ENCODE measurements at places on chromosomes 4 and X. TPM values are rescaled to one million over a fixed set of nuclear protein-coding genes. Genes with fewer than 3 reads are reported as not detected.

- no peak for DNase-seq
Observed at GRCh38 chr4:110675426-110675825, 52.5 kb upstream of the PITX2 start.

GRCh38 chr4:115834441-115834840, 721.0 kb upstream of the NDST4 start:
- DNase-seq: no peak

- no peak for DNase-seq
Observed at GRCh38 chr4:7581477-7581876, 146.7 kb upstream of the PSAPL1 start.

DNA sequence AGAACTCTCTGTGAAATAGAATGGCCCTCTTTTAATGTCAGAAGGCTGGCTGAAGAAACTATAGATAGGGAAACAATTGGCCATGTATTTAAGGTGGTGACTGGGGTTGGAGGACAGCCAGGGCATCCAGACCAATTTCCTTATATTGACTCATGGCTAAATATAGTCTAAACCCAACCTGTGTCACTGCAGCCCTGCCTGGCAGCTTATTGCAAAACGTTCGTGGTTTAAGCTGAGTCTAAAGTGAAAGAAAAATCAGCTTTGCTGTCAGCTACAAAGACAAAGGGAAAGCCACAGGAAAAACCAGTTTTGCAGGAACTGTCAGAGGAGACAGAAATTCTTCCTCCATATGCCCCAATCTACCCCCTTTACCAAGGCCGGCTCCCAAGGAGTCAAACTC, 902.8 kb upstream of the NDST4 start:
- DNase-seq: no peak

DNA sequence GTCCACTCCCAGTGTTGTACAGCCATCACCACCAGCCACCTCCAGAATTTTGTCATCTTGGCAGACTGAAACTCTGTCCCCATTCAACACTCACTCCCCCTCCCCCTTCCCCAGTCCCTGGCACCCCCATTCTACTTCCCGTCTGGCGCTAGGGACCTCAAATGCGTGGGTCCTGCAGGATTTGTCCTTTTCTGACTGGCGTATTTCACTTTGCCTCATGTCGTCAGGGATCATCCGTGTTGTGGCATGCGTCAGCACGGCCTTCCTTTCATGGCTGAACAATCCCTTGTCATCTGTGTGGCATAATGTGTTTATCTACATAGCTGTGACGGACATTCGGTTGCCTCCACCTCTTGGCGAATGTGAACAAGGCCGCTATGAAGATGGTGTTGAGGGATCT, 5.5 kb downstream of the TADA2B start:
- DNase-seq: no peak

- DNase-seq: no peak
Observed at GRCh38 chr4:73897380-73898136, 28.4 kb downstream of the CXCL1 start.

DNA sequence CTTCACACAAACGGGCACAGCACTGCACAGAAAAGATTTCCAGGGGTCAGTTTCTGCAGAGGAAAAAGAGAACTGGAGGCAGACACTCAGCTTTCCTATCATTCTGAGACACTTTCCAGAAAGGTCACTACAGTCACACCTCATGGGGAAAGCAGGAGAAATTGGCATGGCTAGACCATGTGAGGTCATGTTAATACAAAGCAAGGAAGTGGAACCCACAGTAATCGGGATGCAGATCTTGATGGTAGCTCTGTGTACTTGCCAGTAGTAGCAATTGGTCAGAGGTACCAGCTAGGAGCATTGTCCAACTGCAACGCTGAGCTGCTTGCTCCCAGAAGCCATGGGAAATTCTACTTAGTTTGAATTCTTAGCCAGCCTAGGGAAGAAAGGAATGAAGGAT, 255.3 kb upstream of the PCDH10 start:
- peak; percentile 44 for DNase-seq

- DNase-seq: no peak
Observed at GRCh38 chr4:174292473-174292872, 8.8 kb downstream of the CEP44 start.

GRCh38 chrX:109934935-109935334, 68.0 kb upstream of the TMEM164 start:
- DNase-seq: no peak

GRCh38 chrX:79415056-79415455, 47.9 kb upstream of the ITM2A start:
- DNase-seq: no peak

DNA sequence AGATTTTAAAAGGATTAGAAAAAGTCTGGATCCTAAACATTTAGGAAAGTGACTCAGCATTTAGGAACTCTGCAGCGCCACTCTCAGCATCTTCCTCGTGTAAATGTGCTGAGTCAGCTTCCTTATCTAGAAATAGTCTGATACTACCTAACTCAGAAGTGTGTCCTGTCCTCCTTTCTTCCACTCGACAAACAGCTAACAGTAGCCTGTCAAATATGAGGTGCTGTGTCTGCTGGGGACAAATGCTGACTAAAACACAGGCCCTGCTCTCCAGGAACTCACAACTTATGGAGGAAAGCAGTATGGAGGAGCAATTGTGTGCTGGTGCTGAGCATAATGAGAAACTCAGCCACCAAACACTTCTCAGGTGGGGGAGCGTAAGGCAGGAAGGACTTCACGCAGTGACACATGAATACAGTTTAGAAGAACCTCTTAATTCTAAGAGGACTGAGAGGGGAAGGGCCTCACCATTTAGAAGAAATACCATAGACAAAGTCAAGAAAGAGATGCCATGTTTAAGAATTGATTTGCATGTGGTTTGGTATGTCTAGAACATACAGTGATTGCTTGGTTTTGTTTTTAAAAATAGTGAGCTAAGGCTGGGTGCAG, 125.3 kb downstream of the SOWAHB start:
- DNase-seq: no peak

- no peak for DNase-seq
Observed at GRCh38 chrX:47572773-47573340, 9.4 kb upstream of the TIMP1 start.

DNA sequence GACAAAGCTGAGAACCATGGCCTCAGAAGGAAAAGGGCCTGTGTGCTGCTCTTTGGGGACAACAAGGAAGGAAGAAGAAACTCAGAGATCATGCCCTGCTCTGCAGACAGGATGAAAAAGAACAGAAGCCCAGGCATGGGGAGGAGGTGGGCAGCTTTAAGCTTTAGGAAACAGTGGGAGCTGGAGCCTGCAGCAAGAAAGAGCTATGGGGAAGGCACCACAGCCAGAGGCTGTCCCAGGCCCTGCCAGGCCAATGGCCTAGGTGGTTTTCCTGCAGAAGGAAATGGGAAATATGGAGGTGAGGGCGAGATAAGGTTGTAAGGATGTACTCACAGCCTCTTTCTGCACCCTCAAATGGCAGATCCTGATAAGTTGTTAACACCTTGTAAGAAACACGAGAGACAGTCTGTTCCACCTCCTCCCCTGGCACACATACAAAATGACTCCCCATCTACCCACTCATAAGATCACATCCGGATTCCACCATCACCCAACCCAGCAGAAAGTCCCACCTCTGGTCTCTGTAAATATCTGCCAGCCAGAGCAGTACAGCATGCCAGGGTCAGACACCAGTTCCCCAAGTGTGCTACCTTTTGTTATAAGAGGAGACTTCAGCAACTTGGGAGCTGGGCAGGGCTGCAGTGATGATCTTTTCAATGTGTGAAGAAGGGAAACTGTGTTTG, 105.2 kb downstream of the RTL5 start:
- no peak for DNase-seq

GRCh38 chrX:120690344-120690743, 60.5 kb upstream of the C1GALT1C1 start:
- no peak for DNase-seq

DNA sequence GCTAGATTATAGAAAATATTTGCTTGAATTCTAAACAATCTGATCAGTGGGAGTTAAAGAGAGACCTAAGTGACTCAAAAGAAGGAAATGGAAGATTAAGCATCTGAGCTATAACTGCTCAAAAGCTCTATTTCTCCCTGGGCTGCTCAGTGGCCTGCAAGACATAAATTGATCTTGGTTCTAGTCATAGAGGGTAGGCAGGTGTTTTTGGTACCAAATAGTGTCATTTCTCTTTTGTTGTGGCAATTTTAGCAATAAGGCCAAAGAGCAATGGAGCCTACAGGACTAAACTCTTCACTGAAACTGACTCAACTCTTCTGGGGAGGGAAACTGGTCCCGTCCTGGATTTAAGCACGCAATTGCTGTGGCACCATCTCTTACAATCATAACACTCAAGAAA, 33.9 kb upstream of the BMP2K start:
- DNase-seq: no peak

- DNase-seq: no peak
Observed at GRCh38 chr4:138255917-138256597, 13.9 kb upstream of the SLC7A11 start.

- no peak for DNase-seq
Observed at GRCh38 chrX:18981124-18981807, 2.6 kb downstream of the PHKA2 start.

DNA sequence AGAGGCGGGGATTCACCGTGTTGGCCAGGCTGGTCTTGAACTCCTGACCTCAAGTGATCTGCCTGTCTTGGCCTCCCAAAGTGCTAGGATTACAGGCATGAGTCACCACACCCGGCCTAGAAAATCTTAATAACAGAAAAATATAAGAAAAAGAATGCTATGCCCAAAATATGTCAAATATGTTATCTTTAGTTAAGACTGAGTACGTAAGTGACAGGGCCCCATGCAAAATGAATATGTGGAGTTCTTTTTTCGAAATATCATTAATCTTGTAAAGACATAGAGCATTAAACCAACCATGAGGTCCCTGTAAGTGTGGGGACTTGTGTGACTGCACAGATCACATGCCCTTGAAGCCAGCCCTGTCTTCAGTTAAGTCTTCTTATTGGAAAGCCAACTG, 8.9 kb upstream of the ZNF518B start:
- no peak for DNase-seq

DNA sequence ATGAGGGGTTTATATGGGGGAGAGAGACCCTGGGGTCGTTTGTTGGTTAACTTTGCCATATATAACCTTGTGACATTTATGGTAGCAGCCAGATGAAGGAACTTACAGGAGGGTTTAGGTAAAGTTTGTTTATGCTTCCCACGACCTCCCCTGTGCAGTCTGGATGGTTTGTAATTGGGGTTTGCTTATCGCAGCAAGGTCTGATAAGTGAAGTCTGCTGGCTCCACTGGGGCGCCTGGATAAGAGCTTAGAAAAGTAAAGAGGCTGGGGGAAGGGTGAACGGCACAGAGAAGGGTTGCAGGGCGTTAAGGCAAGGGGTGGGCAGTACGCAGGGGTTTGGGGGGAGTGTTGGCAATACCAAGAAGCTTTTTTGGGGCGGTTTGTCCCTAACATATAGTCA, 98.7 kb downstream of the KDM6A start:
- no peak for DNase-seq

DNA sequence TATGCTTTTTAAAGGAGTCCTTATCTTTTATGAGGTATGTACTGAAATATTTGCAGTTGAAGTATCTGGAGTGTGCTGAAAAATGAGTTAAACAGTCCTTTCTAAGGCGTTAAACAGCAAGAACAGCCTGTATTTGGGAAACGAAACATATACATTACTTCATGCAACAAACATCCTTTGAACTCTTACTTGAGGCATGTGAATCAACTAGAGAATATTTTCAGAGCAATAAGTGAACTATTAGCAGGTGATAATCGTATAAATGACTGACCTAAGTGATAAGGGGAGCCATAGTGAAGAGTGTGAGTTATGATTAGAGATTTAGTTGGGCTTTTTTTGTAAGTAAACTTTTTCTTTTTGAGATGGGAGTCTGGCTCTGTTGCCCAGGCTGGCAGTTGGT, 45.9 kb upstream of the RHOH start:
- no peak for DNase-seq

- DNase-seq: no peak
Observed at GRCh38 chrX:18174971-18175370, 45.7 kb downstream of the BEND2 start.

DNA sequence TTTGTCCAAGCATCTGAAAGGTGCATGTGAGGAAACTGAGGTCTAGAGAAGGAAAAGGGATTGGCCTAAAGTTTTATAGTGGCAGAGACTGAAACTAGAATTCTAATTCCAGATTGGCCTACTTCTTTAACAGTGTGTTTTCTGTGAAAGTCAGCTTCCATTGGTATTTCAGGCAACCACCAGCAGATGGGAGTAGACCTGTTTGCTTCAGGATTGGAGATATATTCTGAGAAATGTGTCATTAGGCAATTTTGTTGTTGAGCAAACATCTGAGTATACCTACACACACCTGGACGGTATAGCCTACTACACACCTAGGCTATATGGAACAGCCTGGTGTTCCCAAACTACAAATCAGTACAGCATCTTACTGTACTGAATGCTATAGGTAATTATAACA, 207.3 kb upstream of the RADX start:
- DNase-seq: no peak

IL2RG gene
- not detected for total RNA-seq

FATE1 gene
- 0.41 TPM for total RNA-seq

PNMA6F gene
- not detected for total RNA-seq

CNKSR2 gene
- not detected for total RNA-seq

TAF7L gene
- total RNA-seq: 1.7 TPM

PDHA2 gene
- not detected for total RNA-seq

CT45A3 gene
- total RNA-seq: not detected

LAMTOR3 gene
- 37.7 TPM for total RNA-seq

HERC6 gene
- 13.1 TPM for total RNA-seq

Measured in glomerular endothelial cell (primary cell).